ENCODE measurements at places on chromosomes 12 and 14. TPM values are rescaled to one million over a fixed set of nuclear protein-coding genes. Genes with fewer than 3 reads are reported as not detected.

The HOXC9 gene
- 12.1 TPM for total RNA-seq

The VPS33A gene
- total RNA-seq: 15.0 TPM

The TPPP2 gene
- total RNA-seq: not detected

The ART4 gene
- not detected for total RNA-seq

The GPR33 gene
- not detected for total RNA-seq

The KLHL28 gene
- total RNA-seq: 5.5 TPM

The PLBD1 gene
- total RNA-seq: 15.7 TPM

The NXPH4 gene
- 1.0 TPM for total RNA-seq

The NAV3 gene
- total RNA-seq: 25.1 TPM

The TBC1D30 gene
- total RNA-seq: 0.65 TPM

The TAS2R42 gene
- not detected for total RNA-seq

The SIX1 gene
- total RNA-seq: 11.7 TPM

The SIX6 gene
- total RNA-seq: not detected

The ASIC1 gene
- total RNA-seq: 4.8 TPM

The RFX4 gene
- not detected for total RNA-seq

The KRT75 gene
- not detected for total RNA-seq

The IL22 gene
- total RNA-seq: not detected

The A2ML1 gene
- total RNA-seq: not detected

The USP44 gene
- total RNA-seq: 0.16 TPM

The LMNTD1 gene
- total RNA-seq: not detected

Measured in mesangial cell (primary cell).